ENCODE measurements at places on chromosomes 4 and X.

DNA sequence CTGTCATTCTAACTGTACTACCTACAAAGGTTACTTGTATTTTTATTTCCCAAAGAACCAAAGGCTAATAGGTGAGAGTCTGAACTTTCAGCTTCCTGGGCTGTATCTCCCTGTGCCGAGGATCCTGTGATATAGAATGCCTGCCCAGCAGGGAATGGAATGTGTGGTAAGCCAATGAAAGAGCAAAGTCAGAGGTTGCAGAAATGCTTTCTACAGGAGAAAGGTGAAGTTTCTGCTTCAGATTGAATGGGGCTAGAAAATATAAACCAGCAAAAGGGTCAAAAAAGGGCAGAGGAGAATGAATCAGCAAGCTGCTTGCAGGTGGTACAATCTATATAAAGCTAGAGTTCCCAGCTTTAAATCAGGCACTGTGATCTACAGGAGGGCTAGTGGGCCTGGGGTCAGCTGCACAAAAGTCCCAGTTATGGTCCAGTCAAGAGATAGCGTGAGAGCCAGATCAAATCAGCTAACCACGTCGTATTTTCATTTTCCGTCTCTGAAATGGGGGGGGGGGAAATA, 146.1 kb downstream of the DCTD start:
- no peak for DNase-seq

DNA sequence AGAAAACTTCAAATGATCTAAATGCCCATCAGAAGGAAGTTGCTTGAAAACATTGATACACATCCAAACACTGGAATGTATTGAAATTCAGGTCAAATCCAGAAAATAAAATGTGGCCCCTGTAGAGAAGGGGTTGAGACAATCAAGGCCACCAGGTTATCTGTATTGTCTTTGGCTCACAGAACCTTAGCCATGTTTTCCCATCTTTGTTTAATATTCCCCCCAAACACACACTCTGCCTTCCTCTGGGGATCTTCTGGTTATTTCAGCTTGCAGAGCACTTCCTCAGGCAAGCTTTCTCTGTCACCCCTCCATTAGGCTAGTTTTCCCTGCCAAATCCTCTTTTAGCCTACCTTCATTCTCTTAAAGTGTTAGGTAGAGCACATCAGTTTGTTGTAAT, 30.5 kb downstream of the PAGE2 start:
- DNase-seq: no peak

DNA sequence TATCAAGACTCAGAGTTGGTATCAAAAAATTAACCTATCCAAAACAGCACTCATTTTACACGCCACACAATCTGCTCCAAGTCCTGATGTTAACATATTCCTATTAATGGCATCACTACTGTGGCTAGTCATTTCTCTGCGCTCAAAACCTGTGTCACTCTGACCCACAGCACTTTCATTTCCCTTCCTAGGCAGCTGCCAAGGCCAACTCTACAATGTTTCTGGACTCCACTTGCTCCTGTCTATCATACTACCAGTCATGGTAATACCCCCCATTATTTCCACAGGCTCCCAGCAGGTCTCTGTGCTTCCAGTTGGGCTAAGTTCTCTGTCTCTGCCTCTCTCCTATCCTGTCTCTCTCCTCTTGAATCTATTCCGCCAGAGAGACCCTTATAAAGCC, 323.6 kb downstream of the NR3C2 start:
- no peak for DNase-seq

DNA sequence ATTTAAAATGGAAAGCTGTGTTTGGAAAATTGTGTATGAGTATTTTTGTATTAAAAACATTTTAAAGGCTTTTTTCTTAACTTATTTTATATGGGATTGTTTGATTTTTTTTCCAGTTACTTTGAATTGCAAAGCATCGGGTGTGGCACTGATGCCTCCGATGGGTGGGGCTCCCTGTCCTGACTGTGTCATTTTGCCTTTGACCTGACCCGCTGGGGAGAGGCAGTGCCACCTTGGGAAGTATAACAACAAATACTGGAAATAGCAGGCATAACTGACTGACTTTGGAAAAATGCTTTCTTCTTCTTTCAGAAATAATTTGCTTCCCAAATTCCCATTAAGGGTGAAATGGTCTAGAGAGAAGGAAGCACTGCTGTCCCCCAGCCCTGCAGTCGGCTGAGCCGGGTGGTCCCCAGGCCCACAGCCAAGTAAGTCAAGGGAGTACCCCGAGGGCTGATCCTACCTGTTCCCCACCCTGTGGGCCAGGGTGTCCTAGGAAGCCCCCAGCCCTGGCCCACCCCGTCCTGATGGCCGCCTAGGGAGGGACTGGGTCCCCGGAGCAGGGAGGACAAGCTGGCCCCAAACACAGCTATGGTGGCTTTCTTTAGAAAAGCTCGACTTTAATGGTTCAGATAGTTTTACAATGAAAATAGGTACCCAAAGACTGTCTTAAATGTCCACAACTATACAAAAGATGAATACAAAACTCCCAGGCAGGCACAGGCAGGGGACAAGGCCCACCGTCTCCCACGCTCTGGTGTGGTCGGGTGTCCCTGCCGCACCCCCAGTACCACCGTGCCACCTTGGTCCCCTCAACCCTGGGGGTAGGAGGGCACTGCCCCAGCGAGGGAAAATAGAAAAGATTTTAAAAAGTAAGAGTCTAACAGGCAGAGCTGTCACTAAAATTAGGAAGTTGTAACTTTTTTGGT, 26.4 kb downstream of the NELFA start:
- DNase-seq: no peak

- no peak for DNase-seq
These were observed 89.7 kb upstream of the PCDH7 start for GRCh38 chr4:30630431-30630830.

DNA sequence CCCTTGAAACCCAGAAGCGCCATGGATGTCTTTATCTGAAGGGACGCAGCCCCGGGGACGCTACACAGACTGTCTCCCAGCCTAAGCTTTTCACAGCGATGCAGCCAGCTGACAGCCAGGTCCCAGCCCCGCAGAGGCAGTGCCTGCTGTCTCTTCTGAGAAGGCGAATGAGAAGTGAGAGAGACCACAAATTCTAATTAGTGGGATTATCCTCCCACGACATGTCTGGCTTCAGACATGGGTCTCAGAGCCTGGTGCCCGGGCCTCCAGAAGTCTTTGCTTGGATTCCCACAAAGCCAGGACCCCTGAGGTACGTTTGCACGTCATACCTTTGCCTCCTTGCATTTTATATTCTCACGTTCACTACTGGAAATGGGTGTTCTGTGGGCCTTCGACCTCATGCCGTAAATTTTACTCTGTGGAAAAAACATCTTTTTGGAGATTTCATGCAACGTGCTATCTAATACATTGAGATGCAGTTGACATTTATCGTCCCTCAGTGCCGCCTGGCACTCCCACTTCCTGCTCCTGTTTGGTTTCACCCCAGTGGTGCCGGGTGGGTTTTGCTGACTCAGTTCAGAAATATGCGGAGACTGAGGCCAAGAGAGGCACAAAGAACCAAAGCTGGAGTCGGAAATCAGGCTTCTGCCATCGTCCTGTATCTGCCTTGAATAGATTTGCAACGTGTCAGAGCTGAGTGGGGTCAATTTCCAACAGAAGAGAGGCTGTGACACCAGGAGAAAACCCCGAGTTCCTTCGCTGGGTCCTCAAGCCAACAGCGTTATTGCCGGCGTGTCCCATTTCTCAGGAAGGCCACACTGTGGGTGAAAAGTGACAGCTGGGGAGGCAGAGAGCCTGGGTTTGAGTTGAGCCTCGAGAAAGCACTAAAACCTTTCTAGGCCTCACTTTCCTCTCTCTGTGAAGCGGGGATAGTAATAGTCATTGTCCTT, 114.4 kb downstream of the STK32B start:
- DNase-seq: no peak

- DNase-seq: no peak
These were observed 43.2 kb upstream of the GRIA3 start for GRCh38 chrX:123140904-123141303.

DNA sequence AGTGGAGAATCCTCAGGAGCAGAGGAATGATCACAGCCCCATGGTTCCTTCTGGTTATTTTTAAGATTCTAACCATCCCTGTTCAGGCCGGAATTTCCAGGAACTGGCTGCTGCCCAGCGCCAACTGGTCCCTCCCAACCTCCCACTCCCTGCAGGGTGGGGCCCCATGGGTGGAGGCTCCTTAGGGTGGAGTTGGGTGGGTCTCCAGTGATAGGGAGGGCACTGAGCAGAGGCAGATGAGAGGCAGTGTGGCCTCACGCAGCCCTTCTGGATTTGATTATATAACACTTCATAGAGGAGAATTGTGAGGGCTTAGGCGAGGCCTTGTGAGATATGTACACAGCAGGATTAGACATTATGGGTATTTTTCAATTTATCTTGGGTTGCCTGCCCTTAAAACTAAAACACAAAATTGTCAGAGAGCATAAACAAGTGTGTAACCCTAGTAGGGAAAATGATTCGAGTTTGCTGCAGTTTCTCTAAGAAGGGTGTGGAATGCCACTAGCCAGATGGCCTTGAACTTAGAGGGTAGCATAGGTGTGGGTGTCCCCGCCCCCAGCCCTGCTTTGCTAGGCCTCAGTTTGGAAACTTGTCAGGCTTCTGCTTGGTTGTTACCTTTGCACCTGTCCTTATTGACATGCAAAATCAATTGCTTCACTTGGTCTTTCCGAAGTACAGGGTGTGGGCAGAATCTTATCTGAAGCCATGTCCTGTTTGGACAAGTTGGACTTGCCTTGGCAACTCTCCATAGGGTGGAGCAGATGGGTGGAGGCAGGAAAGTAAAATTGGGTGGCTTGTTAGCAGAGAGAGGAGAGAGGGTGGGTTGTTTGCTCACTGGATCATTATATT, 9.4 kb downstream of the KLF3 start:
- no peak for DNase-seq

GRCh38 chr4:182549356-182549755, 306.2 kb downstream of the TENM3 start:
- DNase-seq: no peak

GRCh38 chr4:8763966-8764901, 107.4 kb downstream of the HMX1 start:
- no peak for DNase-seq

GRCh38 chrX:132333351-132333750, 114.1 kb upstream of the RAP2C start:
- no peak for DNase-seq

GRCh38 chr4:53015681-53016080, 153.6 kb downstream of the RASL11B start:
- peak; percentile 25 for DNase-seq

GRCh38 chr4:168765726-168766125, 244.3 kb downstream of the CBR4 start:
- no peak for DNase-seq

DNA sequence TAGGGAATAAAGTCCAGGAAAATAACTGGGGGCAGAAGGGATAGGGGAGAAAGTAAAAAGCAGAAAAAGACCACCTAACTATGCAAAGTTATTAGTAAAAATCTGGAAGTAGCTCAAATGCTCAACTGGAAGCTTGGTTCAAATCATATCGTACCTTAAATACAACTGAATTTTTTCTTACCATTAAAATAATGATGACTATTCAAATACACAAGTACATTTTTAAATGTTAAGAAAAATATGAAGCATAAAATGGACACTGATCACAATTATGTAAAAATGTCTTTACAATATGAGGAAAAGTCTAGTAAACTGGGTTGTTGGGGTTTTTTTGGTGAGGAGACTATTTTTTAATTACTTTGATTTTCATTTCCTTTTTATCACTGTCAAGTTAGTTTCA, 3.1 kb downstream of the BRWD3 start:
- DNase-seq: no peak

DNA sequence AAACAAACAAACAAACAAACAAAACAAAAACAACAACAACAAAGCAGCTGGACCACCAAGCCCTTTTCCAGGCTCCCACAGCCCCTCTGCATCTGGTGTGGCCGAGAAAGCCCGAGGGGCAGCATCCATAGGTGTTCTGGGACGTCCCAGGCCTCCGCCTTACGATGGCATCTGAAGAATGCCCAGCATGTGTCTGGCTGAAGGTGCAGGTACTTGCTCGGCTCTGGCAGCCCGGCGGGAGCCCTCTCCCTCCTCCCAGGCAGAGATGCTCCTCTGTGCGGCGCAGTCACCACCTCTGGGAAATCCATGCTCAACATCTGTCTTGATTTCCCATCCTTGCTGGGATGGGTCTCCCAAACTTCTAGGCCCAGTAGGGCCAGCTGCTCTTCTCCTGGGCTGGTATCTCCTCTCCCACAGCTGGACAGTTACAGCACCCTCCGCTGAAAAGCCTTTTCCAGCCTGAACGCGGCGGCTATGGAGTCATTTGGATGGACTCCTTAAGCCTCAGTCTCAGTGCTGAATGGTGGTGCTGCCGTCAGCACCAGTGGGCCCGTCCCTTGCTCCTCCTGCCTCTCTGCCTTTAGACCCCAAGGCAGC, 4.3 kb downstream of the PSAPL1 start:
- no peak for DNase-seq

GRCh38 chr4:79034544-79034943, 95.3 kb upstream of the PAQR3 start:
- no peak for DNase-seq

GRCh38 chr4:139988863-139989765, 164.9 kb downstream of the MAML3 start:
- no peak for DNase-seq

GRCh38 chr4:118941799-118942198, 53.1 kb downstream of the SYNPO2 start:
- DNase-seq: peak; percentile 55

GRCh38 chrX:64570204-64570603, 175.0 kb upstream of the MTMR8 start:
- no peak for DNase-seq

DNA sequence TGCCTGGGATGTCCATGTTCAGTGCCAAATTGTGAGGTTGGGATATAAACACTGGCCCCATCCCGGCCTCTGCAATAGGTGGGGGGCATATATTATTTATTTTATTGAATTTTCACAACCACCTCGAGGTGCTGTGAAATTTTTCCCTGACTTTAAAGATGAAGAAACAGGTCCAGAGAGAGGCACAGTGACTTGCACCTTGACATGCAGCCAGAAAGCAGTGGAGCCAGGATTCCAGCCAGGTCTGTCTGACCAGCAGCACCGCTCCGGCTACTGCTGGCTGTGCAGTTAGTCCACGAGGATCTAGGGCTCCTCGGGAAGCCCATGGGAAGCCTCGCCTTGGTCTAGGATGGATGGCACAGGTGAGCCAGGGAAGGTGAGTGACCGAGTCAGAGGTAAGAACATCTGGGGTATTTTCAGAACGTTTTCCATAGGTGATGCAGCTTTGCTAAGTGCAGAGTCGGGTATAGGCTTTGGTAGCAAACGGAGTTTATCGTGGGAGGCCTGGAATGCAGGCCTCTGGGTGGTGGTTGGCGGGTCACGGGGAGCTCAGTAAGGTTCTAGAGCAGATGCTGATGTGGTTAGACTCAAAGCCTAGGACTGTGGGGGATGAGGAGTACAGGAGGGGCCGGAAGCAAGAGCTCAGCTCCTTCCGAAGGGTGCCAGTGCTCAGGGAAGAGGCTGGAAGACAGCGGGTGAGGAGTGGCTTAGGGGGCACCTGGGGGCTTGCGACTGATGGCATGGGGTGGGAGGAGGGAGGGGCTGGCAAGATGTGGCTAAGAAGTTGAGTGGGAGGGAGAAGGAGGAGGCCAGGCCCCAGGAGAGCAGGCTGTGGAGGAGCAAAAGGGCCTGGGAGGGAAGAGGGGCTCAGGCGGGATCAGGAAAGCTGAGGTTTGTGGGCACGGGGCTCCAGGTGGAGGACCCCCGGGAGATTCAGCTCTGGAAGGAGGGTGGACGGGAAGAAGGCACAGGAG, 107.7 kb upstream of the LRPAP1 start:
- DNase-seq: no peak
